NCI-H2171 (cell line): ENCODE measurements at places on chromosomes 5 and 9.

GRCh38 chr5:4017076-4017803, 421.6 kb downstream of the IRX1 start:
- no peak for DNase-seq

- DNase-seq = no peak
Measured at GRCh38 chr5:9589049-9589835, 40.9 kb downstream of the TAS2R1 start.

DNA sequence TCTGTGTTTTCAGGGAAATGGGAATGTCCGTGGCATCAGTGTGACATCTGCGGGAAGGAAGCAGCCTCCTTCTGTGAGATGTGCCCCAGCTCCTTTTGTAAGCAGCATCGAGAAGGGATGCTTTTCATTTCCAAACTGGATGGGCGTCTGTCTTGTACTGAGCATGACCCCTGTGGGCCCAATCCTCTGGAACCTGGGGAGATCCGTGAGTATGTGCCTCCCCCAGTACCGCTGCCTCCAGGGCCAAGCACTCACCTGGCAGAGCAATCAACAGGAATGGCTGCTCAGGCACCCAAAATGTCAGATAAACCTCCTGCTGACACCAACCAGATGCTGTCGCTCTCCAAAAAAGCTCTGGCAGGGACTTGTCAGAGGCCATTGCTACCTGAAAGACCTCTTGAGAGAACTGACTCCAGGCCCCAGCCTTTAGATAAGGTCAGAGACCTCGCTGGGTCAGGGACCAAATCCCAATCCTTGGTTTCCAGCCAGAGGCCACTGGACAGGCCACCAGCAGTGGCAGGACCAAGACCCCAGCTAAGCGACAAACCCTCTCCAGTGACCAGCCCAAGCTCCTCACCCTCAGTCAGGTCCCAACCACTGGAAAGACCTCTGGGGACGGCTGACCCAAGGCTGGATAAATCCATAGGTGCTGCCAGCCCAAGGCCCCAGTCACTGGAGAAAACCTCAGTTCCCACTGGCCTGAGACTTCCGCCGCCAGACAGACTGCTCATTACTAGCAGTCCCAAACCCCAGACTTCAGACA, 9.5 kb downstream of the RAB24 start:
- no peak for DNase-seq

DNA sequence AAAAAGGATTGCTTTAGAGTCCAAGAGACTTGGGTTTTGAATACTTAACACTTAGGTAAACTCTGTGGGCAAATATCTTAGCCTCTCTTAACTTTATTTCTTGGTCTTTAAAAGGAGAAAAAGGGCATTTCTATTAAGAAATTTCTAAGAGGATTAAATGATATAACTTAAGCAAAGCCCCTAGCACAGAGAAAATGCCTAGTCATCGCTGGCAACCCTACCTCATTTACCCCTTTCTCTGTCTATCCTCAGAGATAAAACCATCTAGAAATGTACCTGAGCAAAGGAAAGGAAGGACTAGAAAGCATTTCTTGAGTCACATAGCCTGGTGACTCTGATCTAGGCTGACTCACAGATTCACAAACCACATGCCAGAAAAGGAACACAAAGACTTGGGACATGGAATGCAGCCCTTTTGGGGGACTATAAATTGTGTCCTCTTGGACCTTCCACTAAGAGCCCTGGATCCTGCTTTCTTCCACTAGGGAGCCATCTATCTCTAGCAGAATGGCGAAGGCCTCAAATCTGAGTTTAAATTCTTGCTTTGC, 120.6 kb downstream of the FOXD1 start:
- no peak for DNase-seq

DNA sequence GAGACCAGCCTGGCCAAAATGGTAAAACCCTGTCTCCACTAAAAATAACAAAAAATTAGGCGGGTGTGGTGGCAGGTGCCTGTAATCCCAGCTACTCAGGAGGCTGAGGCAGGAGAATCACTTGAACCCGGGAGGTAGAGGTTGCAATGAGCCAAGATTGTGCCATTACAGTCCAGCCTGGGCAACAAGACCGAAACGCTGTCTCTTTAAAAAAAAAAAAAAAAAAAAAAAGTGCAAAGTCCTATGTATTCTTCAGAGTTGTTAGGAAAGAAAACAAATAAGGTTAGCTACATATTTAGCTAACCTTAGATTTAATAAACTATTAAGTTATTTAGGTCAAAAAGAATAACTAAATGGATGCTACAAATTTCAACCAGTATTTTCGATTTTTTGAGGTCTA, 11.5 kb downstream of the ATG12 start:
- DNase-seq = no peak

DNA sequence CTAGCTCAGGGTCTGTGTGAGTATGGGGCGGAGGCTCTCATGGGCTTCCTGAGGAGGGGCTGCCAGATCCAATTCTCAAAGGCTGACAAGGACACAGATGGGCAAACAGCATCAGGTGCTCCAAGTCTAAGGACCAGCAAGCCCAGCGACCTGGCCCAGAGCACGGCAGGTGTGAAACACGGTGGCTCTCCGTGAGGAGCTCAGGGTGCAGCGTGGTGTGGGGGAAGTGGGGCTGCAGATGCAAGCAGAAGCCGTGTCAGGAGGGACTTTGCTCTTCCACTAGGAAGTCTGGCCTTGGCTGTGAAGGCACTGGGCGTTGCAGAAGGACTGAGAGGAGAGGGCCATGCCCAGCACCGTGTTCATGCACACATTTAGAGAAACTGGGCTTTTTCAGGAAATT, 420.0 kb downstream of the GADD45G start:
- no peak for DNase-seq

GRCh38 chr9:123238365-123238764, 30.0 kb downstream of the STRBP start:
- DNase-seq = no peak

- DNase-seq = no peak
Measured at GRCh38 chr5:80509362-80509761, 21.5 kb downstream of the FAM151B start.

DNA sequence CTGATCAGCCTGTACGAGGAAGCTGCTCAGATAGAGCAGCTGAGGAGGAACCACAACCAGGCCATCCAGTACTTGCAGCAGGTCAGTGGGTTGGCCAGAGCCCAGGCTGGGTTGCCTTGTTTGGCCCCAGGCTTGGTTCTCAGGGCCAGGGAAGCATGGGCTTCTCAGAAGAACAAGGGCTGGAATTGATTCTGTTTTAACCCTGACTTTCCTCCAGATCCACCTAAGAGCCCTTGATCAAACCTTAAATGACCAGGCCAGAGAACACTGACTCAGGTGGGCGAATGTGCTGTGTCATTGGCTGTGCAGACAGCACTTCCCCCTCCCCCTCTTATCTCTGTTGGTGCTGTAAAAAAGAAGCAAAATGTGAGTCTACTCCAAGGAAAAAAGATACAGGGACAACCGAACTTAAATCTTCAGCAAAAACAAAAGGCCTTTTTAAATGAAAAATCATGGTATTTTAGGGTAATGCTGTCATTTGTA, 28.1 kb downstream of the TTC23L start:
- no peak for DNase-seq

GRCh38 chr5:52964138-52964537, 25.0 kb upstream of the ITGA2 start:
- no peak for DNase-seq

DNA sequence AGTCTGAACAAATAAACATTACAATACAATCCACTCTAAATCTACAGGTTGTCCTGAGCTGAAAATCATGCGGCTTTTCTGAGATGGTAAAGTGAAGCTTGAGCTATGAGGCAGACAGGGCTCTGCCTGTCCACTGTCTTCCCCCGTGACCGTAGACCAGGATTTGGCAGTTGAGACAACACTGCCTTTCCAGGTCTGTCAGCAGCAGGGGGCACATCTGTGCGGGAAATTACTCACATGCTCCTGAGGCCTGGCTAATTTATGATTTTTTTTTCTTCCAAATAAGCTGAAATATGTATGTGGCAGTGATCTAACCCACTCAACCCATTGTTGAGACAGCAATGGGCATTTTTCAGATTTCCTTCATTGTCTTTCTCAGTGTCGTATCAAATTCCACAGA, 307.9 kb downstream of the FBXL7 start:
- no peak for DNase-seq

DNA sequence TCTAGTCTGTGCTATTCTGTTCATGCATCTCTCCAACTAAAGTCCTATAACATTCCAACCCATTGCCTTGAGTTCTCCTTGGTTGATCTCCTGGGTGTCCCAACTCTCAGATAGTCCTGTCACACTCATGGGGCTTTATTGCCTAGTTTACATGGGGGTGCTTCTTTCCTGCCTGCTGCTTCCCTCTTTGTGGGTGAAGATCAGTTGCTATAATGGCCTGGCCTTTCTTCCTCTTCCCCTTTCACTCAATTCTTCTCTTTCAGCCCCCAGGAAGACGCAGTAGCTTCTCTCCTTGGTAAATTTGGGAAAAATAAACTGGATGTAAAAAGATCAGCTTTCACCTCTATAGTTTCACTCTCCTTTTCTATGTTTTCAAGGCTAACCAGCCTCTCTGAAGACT, 66.5 kb downstream of the PTCD2 start:
- DNase-seq = no peak

- no peak for DNase-seq
Measured at GRCh38 chr5:76583163-76584047, 39.8 kb downstream of the F2RL2 start.

DNA sequence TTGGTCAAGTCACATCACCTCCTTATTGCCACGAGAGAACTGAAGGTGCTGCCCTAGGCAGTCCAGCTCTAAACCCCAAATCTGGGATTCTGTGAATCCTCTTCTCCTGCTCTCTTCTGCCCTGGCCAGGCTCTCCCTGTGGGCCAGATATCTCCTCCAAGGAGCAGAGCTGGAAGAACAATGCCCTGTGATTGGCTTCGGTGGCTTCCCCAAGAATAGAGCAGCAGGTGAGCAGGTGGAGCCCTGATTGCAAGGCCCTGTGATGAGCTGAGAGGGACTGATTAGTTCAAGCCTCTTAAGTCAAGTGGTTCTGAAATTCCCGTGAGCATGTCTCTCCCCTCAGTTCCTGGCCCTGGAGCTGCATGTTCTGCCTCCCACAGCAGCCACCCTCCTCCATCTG, 175.3 kb upstream of the BRINP1 start:
- DNase-seq = no peak

- no peak for DNase-seq
Measured at GRCh38 chr5:3309538-3309937, 286.1 kb upstream of the IRX1 start.

- peak; percentile 60 for DNase-seq
Measured at GRCh38 chr9:3136686-3137346, 292.9 kb upstream of the PUM3 start.

DNA sequence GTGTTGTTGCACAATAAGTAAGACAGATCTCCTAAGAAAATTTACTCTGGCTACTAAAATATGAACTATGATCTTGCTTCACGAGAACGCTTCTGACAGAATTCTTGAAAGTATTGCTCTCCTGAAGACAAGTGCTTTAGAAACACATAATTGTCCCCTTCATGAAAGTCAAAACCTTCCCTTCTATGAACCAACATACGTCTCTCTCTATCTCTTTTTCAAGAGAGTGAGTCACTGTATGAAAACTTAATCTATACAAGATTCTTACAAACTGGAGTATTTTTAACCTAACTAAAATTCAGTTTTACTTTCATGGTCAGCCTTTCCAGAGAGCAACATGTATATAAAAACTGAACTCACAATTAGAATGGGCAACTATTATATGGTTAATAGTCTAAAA, 688.0 kb upstream of the CTNND2 start:
- DNase-seq = no peak

DNA sequence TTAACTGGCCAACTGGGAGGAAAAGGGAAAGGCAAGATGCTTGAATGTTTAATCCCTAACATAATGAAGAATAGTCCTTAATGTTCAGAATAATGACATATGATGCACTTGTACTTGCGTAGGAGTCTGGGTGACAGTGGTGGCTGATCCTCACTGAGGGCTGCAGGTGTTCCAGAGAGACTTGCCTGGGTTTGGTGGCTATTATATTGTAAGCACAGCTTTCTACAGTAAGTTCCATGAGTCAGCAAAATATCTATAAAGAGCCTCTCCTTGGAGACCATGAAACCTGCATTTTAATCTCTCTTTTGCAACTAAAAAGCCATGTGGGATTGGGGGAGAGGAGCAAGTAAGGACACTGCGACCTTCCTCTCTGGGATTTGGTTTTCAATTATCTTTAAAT, 1.9 kb upstream of the NPR2 start:
- no peak for DNase-seq

GRCh38 chr9:22107202-22108045, 98.3 kb upstream of the CDKN2B start:
- no peak for DNase-seq

GRCh38 chr5:9314558-9314957, 231.3 kb downstream of the SEMA5A start:
- DNase-seq = no peak

DNA sequence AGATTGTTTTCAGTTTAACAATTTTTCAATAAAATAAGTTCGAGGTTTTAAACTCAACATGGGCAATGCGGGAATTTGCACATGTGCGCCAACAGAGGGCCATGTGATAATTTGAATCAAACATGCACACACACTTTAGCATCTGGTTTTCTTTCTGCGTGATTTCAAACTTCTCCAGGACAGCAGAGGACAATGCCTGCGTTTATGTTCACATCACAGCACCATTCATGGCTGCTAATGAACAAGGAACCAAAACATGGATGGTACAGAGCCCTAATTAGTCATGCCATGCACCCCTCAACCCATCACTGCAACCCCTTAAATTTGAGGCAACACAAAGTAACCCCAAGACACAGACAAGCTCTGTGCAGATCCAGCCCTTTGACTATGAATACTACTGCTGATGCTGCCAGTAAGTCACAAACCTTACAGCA, 2.8 kb downstream of the SHC3 start:
- DNase-seq = no peak

DNA sequence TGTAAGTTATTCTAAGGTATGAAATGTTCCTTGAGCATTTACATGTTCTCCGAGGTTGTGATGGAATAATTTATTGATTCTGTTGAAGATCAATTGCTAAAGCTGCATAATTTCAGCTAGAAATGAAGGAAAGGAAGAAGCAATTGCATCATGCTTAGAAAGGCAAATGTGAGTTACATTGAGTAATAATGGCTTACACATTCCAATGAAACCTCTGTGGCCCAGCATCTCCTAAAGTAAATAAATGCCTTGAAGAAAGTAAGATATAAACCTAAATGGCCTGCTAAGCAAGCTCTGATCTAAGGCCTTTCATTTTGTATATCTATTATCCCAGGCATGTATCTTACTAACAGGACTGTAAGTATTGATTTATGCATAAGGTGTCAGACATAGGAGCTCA, 677.3 kb upstream of the RGMB start:
- DNase-seq = no peak

- no peak for DNase-seq
Measured at GRCh38 chr9:86721843-86722705, 225.2 kb downstream of the GAS1 start.

DNA sequence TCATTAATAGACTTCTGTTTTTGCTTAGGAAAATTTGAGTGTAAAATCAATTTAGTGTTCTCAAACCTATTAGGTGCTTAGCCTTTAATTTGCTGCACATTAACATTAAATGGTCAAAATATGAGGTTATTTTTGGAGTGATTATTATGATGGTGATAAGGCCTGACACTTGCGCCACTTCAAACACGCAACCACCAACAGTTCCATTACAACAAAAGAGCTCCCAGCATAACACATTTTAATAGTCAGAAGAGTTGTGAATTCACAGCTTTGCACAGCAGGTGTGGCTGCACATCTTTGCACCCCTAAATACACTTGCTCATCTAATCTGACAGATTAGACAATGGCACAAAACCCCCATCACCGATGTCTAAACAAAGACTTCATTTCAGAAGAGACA, 940.7 kb downstream of the NR2F1-AS1 start:
- DNase-seq = no peak
